ENCODE measurements at places on chromosomes 16 and 17.

GRCh38 chr17:61362396-61362795 is 37.2 kb upstream of the TBX2 start:
- DNase-seq, result no peak

- no peak for DNase-seq
These were observed 27.5 kb downstream of the MYBBP1A start for GRCh38 chr17:4527566-4528125.

DNA sequence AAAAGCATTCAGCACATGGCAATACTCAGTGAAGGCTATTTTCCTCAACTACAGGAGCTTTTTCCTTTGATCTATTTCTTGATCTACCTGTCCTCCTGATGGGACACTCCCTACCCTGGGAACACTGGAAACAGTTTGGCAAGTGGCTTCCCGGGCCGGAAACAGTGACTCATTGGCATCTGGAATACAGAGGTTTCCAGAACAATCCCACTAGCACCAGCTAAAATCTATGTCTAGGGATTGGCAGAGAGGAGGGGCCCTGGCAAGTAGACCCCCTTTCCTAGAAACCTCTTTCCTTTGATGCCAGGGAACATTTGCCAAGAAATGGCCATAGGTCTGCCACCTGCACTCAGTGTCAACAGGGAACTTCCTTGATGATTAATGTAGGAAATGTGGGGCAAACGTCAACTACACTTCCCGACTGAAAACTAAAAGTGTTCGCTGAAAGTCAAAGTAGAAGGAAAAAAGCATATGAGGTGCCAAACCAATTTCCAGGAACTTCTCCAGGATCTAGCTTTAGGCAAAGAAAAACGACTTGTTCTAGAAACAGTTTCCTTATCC is 30.4 kb upstream of the FBXW10B start:
- peak; percentile 16 for DNase-seq

- DNase-seq, result no peak
These were observed 9.6 kb upstream of the ALDH3A1 start for GRCh38 chr17:19757536-19758180.

GRCh38 chr16:19822533-19822932 is 62.1 kb downstream of the GPRC5B start:
- no peak for DNase-seq
